ENCODE measurements at places on chromosomes 4 and X.

DNA sequence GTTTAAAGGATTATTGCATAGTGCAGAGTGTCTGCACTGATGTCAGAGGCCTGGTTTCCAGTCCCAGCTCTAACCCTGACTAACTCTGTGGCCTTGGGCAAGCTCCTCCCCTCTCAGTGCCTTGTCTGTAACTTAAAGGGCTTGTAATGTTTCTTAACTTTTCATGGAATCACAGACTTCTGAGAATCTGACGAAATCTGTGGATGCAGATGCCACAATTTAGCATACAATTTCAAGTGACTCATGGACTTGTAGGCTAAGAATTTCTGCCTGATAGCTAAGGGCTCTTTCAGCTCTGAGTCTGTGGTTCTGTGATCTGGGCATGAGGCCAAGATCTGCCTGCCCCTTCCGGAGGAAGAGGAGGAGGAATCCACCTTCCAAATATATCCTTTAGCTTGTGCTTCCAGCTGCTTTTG, 236.9 kb downstream of the AR start:
- no peak for DNase-seq

- no peak for DNase-seq
These were observed 281.7 kb downstream of the ZNF674 start for GRCh38 chrX:46263494-46263893.

GRCh38 chr4:2482192-2482591, 13.3 kb downstream of the RNF4 start:
- no peak for DNase-seq

DNA sequence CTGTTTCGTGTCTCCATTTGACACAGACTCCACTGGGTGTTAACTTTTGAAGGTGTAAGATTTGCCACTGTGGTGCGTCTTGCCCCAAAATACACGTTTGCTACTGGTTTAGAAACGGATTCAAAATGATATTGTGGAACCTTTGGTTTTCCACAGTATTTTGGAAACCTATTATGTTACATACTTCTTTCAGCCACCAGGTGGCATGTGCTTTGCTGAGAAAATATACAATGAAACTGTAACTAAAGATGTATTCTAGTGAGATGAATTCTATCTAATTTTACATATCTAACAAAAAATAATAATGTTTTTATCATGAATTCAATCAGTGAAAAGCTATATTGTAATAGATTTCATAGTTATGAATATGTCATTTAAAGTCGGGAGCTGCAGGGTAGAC, 28.4 kb upstream of the SLITRK4 start:
- no peak for DNase-seq

DNA sequence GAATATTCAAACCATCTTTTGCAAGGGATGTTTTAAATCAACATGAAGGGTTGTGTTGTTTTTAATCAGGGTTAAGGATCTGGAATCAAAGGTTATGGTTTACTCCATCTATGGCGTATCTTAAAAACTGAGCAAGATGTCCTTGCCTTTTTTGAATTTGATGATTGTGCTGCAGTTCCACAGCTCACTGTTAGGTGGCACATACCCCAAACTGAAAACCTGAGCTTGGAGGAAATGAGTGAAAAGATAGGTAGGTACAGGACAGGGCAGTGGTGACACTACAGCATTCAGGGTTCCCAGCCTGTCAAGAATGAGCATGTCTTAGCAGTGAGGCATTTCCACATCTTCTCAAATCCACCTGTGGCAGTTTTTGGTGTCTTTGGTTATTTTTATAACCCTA, 13.1 kb upstream of the EOLA1 start:
- DNase-seq: no peak

GRCh38 chrX:105752338-105752956, 69.9 kb upstream of the NRK start:
- DNase-seq: no peak

GRCh38 chrX:17596061-17596460, 141.2 kb upstream of the SCML1 start:
- no peak for DNase-seq

DNA sequence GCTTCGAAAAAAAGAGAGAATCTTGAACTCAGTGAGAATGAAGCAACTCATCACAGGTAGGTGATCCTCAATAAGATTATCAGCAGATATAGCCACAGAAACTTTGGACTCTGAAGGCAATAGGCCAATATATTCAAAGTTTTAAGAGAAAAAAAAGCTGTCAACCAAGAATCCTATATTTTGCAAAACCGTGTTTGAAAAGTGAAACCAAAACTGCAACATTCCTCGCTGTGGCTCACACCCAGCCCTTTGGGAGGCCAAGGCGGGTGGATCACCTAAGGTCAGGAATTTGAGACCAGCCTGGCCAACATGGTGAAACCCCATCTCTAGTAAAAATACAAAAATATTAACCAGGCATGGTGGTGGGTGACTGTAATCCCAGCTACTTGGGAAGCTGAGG, 22.8 kb downstream of the MAD2L1 start:
- no peak for DNase-seq

- DNase-seq: no peak
These were observed 128.7 kb downstream of the MGST2 start for GRCh38 chr4:139794158-139794954.

GRCh38 chrX:154000051-154000450, 19.7 kb downstream of the IRAK1 start:
- DNase-seq: no peak

DNA sequence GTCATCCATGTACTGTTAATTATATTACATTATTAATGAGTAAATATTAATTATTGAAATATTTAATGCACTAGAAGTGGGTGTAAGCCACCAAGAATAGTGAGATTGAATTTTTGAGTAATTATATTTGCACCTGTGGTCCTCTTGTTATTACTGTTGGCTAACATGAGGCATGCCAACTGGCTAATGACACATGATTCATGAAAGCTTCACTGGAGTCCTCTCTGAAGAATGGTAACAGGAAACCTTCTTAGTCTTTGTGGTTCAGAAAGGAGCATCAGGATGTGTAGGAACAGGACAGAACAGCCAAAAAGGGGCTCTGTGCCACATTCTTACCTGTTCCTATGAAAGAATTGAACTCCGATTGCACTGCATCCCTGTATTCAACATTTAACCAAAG, 65.2 kb downstream of the SLC4A4 start:
- no peak for DNase-seq

- no peak for DNase-seq
These were observed 8.3 kb upstream of the SRPK3 start for GRCh38 chrX:153772316-153773217.

GRCh38 chr4:81913427-81913879, 441.7 kb upstream of the RASGEF1B start:
- peak; percentile 16 for DNase-seq

DNA sequence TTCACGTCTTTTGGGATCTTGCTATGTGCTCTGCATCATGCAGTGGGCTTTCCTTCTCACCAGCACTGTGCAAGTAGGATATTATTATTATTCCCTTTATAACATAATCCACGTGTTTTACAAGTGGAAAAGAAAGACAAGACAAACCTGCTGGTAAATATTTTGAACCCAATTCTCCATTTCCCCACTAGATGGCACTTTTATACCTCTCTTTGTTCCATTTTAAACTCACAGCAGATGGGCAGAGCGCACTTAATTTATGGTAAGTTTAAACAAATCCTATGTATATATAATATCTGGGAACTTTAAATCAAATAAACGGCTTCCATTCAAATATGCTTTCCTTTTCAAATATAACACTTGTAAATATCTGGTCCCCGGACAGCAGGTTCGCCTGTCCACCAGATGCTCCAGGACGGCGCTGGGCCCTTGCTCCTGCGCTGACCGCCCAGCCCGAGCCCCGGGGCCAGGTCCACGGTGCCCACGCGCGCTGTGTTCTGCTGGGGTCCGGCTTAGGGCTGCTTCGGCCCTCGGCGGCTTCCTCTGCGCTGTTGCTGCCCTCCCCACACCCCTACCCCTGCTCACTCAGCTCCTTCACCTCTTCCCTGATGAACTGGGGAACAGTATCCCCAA, 31.1 kb downstream of the F11 start:
- DNase-seq: no peak

GRCh38 chrX:139126493-139126892, 404.0 kb upstream of the F9 start:
- no peak for DNase-seq

DNA sequence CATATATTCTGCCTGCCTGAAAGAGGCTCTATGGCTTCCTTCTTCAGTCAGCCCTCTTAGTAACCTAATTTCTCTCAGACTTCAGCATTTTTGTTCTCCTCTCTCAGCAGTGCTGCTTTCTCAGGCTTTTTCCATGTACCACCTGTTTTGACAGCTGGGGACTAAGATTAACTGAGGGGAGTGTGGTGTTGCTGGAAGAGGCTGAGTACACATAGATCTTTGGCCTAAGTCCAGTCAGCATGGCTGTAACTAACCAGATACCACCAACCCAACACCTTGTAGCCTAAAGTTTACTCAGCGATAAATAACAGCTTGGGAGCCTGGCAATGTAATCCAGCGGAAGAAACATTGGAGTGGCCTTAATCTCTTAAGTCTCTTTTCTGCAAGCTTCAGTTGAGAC, 85.5 kb downstream of the RTL3 start:
- no peak for DNase-seq

DNA sequence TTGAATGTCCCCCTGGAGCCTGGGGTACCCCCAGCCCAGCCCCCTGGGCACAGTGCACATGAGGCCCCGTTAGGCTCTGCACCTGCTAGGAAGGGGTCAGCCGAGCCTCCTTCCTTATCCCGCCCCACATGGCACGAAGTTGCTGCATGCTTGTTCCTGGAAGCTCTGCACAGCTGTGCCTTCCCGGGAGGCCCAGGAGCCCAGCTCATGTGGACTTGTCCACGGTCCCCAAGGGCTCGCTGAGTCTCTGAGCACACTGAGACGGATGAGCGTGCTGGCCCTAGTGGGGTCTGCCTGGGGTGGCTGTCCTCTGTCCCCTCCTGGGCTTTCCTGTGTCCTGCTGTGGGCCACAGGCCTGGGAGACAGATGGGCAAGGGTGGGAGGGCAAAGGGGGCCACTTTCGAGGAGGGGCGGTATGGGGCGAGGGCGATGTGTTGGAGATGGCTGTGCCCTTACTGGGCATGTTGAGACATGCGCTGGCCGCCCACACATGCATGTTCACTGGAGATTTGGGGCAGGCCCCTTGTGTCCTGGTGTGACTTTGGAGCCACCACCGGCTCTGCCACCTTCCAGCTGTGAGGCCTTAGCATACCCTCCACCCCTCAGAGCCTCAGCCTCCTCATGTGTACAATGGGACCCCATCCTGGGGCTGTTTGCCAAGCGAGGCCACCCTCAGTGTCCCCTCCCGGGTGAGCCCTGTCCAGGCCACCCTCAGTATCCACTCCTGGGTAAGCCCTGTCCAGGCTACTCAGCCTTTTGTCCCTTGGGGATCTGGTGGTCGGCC, 237.6 kb downstream of the AFAP1 start:
- no peak for DNase-seq

DNA sequence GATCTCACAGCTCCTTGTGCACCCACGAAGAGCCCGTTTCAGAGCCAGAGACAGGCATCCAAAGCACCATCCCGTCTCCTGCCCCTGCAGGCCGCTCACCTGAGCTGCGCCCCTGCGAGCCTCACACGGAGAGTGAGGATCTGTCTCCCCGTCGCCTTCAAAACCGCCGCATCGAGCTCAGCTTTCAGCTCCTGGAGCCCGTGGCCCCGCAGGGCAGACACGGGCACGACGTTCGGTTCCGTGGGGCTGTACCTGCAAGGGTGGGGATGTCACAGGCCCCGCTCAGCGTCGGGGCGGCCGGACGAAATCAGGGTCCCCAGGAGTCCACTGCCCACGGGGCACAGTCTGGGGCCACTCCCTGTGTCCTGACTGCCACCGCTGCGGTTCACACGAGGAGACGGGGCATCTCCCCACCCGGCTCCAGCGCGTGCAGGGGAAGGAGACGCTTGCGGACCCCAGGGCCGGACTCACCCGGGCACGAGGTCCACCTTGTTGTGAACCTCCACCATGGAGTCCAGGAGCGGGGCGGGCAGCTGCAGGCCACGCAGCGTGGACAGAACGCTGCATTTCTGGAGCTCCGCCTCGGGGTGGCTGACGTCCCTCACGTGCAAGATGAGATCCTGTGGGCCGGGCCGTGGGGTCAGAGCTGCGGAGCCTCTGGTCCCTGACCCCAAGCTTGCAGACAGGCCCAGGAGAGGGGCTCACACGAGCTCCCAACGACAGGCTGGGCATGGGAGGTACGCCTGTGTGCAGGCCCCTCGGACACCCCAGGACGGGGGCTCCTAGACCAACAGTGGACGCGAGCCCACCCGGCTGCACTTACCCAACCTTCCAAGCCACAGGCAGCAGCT, 11.1 kb downstream of the GTPBP6 start:
- DNase-seq: no peak

- DNase-seq: no peak
These were observed 687 bp upstream of the GRIA2 start for GRCh38 chr4:157219711-157220370.

- DNase-seq: no peak
These were observed 30.3 kb upstream of the ADH1C start for GRCh38 chr4:99382745-99383360.

DNA sequence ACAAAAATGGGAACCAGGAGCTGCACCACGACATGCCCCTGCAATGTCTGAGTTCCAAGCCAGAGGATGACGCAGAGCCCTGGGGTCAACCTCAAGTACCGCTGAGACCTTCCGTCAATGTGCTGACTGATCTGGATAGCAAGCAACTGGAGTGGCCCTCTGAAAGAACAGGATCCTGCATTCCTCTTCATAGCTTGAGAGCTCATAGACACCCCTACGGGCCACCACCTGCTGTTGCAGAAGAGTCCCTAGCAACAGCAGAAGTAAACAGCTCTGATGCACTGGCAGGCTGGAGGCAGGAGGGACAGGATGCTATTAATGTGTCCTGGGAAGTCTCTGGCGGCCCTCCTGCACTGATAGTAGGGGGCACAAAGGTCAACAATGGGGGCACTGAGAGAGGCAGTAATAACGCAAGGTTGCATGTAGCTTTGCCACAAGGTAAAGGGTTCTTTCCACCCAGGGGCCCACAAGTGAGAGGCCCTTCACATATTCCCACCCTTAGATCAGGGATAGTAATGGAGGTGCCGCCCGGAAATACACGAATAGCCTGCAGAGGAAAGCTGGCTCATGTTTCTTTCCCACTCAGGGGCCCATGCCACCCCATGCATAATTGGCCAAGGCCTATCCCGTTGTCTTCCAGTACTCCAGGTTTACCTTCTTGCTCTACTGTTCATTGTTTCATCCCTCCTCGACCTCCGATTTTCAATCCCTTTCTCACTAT, 1.3 kb downstream of the PRR32 start:
- DNase-seq: no peak

All from stimulated activated CD8-positive, alpha-beta memory T cell treated with anti-CD3 and anti-CD28 coated beads, Interleukin-2, amount 100 ng/mL, for 1 hour (primary cell).